NCI-H2227 treated with DMSO at 0.1 percent for 48 hours (cell line): ENCODE measurements at places on chromosomes 16 and 17.

DNA sequence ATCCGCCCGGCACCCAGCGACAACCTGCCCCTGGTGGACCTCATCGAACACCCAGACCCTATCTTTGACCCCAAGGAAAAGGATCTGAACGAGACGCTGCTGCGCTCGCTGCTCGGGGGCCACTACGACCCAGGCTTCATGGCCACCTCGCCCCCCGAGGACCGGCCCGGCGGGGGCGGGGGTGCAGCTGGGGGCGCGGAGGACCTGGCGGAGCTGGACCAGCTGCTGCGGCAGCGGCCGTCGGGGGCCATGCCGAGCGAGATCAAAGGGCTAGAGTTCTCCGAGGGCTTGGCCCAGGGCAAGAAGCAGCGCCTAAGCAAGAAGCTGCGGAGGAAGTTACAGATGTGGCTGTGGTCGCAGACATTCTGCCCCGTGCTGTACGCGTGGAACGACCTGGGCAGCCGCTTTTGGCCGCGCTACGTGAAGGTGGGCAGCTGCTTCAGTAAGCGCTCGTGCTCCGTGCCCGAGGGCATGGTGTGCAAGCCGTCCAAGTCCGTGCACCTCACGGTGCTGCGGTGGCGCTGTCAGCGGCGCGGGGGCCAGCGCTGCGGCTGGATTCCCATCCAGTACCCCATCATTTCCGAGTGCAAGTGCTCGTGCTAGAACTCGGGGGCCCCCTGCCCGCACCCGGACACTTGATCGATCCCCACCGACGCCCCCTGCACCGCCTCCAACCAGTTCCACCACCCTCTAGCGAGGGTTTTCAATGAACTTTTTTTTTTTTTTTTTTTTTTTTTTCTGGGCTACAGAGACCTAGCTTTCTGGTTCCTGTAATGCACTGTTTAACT, 1.0 kb downstream of the NOG start:
- no peak for DNase-seq

DNA sequence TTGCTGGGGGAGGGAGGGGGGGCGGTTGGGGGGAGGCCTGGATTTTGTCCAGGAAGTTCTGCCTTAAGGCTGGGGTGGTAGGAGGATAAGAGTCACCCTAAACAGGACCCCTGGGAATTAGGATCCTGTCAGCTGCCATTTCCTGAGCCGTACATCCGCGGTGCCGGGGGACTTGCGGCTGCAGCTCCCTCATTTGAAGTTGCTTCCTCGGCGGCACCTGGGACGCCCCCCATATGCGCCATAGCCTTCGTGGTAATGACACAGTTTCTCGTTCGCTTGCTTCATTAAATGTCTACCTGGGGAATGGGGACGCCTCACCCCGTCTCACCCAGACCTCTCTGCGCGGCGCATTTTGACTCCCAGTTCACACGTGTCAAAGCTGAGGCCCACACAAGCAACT, 55.1 kb upstream of the PABPN1L start:
- no peak for DNase-seq

- no peak for DNase-seq
These were observed 54.0 kb downstream of the CNGB1 start for GRCh38 chr16:57916735-57917438.

DNA sequence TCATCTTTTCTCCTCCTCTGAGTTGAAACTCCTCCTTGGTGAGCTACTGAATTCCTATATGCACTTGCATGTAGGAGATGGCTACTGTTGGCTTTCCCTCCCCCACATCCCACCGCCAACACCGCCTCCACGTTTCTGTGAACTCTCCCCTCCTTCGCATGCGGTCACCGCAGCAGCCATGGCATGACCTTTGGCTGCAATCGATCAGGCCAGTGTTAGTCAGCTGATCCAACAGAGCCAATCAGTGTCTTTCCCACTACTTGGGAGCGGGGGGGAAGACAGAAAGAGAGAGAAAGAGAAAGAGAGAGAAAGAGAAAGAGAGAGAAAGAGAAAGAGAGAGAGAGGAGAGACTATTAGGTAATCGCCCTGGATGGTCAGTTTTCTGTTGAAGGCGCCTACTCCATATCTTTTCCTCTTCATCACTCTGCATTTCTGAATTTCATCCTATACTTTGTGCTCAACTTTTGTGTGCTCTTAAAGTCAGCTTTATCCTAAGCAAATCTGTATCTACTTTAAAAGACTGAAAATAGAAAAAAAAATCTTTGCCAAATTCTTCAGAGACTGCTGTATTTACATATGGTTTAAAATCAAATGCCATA, 22.7 kb downstream of the ASGR1 start:
- no peak for DNase-seq

DNA sequence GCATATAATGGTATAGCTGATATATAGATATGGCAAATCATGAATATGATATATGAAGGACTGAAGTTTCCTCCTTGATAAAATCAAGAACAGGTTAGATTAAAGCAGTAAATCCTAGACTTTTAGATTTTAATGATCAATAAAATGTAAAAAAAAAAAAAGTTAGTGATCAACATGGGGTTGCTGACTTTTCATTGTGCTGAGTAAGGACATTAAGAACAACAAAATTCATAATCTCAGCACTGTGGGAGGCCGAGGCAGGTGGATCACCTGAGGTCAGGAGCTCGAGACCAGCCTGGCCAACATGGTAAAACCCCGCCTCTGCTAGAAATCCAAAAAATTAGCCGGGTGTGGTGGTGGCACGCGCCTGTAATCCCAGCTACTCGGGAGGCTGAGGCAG, 10.4 kb upstream of the CHD3 start:
- DNase-seq, result no peak

GRCh38 chr17:74493331-74493833, 26.9 kb downstream of the CD300A start:
- peak; percentile 51 for DNase-seq

- DNase-seq, result no peak
These were observed 2.2 kb upstream of the TMEM94 start for GRCh38 chr17:75454193-75454592.
